ENCODE measurements at places on chromosomes 1 and 21.

GRCh38 chr1:214044438-214045214, 56.9 kb downstream of the PROX1 start:
- DNase-seq: no peak

DNA sequence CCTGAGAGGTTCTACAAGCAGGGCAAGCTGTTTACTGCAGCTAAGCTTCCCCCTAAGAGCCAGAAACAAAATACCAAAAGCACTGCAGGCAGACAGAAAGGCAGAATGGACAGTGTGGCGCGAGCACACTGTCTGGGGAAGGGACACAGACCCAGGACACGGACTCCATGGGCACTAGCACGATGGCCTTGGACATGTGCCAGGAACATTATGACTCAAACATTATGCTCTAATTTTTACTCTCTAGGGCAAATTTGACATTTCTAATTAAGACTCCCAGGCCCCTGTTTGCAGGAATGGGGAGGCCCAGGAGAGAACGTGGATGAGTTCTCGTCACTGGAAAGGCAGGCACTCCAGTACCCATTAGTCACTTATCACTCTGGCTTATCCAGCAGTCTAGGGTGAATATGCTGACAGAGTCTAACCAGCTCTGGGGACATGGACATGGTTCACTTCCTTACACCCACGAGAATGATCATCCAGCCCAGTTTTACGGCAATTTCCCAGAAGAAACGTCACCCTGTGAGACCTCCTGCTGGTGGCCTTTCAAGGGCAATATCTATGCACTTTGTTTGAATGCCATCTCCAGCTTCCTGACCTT, 45.1 kb downstream of the CAPN8 start:
- no peak for DNase-seq

DNA sequence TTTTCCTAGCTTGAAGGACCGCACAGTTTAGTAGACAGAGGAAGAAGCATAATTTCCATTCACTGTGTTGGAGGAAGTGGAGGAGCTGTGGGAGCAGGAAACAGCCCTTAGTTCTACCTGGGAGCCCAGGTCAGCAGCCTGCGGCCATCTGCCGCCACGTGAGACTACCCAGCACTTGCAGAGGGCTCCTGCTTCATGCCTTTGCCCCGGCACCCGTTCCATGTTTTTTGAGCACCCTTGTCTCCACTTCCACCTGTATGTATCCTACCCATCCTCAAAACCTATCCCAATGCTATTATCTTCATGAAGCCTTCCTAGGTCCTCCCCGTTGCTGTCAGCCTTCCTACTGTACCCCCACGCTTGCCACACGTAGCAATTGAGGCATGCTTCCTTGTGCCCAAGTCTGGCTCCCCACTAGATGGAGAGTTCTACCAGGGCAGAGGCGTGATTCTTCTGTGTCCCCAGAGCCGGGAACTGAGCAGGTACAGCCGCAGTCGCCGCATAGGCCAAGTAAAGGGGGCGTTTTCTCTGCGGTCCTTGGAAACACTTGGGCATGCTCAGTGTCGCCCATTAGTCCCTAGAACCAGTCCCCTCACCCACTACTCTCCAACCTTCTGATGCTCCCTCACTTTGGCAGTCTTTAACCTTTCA, 1.9 kb downstream of the SLC6A9 start:
- DNase-seq: peak; percentile 66

DNA sequence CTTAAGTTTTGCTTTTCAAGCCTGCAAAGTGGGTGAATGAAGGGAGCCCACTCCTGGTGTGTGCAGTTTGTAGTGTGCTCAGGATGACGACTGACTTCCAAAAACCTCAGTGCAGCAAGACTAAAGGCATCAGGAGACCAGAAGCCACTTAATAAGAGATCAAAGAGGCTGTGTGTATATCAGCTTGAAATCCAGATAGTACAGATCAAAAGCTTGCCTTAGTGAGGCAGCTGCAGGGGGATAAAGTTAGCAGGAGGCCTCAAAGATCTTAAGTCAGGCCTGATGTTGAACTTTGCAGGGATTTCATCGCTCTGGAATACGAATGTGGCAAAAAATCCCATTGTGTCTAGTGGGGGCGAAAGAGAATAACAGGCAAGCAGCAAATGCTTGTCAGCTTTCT, 99.8 kb downstream of the PATJ start:
- DNase-seq: no peak

DNA sequence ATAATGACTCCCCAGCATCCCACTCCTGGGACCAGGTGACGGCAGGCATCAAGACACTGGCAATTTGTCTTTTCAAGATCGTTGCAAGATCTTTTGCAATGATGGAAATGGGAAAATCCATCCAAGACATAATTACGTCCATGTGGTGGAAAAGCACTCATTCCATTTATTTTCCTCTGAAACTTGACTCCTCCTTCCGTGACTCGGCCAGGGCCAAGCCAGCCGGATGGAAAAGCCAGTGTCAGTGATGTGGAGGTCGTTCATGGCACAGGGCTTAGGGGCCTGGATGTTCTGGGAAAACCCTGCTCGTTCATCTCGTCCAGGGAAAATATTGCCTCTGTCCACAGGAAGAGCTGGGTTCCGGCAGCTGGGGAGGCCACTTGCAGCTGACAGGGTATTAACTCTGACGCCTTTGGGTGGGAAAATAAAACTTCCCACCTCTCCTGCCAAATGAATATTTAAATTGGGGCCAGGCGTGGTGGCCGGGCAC, 46.2 kb downstream of the C1orf198 start:
- no peak for DNase-seq

- DNase-seq: no peak
Measured at GRCh38 chr21:43808367-43808766, 19.0 kb downstream of the RRP1 start.

GRCh38 chr1:228291906-228292608, 84.2 kb downstream of the OBSCN start:
- DNase-seq: no peak

- DNase-seq: peak; percentile 21
Measured at GRCh38 chr21:43959231-43960116, 52.6 kb upstream of the TRAPPC10 start.

DNA sequence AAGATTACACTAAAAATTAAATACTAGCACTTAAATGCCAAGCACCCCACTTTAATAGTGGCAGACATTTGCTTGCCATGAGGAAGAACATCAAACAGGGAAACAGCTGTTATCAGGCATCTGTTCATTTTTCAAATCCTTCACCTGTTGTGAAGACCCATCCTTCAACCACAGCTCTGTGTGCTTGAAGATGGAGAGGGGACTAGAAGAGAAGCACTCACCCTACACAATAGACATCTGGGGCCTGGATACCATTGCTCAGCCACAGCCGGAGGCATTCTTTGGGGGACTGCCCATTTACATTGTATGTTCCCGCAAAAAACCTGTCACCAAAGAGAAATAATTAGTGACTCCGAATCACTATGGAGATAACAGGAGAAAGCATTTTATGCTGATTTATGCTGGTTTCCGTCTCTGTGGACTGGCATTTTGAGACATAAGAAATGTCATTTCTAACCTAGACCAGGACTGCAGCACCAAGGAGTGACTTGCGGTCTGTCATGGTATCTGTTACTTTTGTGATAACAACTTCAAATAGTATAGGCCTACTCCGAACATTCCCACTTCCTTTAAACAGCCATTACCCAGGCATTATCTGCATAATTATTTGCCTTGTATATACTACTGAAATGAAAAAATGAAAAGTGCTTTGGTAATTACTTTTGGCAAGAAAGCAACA, 28.8 kb upstream of the MTF1 start:
- DNase-seq: no peak

- DNase-seq: no peak
Measured at GRCh38 chr1:10271869-10272268, 61.5 kb downstream of the KIF1B start.

DNA sequence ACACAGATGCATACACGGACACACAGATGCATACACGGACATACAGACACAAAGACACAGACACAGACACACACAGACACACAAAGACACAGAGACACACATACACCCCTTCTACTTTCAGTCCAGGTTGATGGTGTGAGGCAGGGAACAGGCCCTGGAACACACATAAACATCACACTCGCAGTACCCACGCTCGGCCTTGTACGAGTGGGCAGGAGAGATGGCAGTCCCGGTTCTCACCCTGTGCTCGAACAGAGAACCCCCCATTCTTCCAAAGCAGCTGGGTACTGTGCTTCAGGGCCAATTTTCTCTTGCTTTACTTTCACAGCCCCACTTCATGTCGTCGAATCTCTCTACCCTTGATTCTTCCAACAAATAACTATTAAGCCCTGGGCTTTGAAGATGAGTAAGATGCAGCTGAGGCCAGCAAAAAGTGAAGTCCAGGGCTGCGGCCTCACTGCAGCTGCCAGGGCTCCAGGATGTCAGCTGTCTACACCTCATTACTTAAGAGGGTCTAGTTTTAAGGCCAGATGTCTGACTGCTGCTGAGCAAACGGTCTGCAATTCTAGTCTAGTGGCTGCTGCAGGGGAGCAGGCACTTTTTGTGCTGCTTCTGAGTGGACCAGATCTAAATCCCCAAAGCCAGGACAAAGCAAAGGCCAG, 90.1 kb downstream of the PGBD5 start:
- DNase-seq: no peak

DNA sequence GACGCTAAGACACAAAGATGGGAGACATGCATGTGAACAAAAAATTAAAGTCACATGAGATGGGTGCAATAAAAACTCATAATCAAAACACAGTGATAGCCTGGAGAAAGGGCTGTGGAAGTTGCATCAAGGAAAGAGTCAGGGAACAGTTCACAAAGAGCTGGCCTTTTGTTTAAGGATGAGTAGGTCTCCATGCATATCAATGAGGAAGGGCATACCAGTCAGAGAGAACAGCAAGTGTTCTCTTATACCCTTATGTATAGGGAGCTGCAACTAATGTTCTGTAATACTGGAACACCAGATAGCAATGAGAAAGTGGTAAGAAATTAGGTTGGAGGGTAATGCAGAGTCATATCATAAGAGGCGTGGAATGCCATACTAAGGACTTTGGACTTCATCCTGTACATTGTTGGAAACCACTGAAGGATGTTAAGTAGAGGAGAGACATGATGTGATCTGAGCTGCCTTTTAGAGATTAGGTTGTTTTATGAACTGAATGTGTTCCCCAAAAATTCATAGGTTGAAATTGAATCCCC, 46.7 kb upstream of the SAMD13 start:
- no peak for DNase-seq

- DNase-seq: no peak
Measured at GRCh38 chr1:65911679-65912078, 119.0 kb downstream of the PDE4B start.

GRCh38 chr1:62103846-62104245, 90.8 kb upstream of the L1TD1 start:
- no peak for DNase-seq

DNA sequence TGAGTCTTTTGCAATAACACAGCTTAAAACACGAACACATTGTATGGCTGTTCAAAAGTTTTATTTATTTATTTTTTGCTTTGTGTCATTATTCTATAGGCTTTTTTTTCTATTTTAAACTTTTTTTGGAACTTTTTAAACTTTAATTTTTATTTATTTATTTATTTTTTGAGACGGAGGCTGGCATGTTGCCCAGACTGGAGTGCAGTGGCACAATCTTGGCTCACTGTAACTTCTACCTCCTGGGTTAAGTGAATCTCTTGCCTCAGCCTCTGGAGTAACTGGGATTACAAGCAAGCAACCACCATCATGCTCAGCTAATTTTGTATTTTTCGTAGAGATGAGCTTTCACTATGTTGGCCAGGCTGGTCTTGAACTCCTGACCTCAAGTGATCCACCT, 88.3 kb upstream of the GADD45A start:
- DNase-seq: no peak

DNA sequence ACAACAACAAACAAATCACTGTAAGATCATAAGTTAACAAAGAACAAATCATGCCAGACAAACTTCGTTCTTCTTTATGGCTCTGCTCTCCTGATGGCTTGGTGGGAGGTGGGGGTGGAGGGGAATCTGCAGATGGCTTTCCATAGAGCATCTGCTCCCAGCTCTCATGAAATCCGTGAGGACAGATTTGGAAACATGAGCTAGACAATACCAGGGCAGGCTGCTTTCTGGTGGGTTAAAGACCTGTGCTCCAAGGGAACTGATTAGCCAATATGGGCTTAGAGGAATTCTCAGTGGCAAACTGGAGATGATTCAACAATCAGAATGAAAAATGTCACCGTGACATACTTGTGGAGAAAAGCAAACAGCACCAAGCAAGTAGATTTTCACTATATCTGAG, 69.4 kb upstream of the TLR5 start:
- no peak for DNase-seq

GRCh38 chr1:17425806-17426600, 13.5 kb downstream of the RCC2 start:
- DNase-seq: no peak

- DNase-seq: no peak
Measured at GRCh38 chr1:6420454-6421042, 829 bp upstream of the HES2 start.

GRCh38 chr1:26210147-26210870, 19.9 kb downstream of the CATSPER4 start:
- no peak for DNase-seq

- no peak for DNase-seq
Measured at GRCh38 chr1:170221031-170221430, 75.3 kb downstream of the NTMT2 start.

DNA sequence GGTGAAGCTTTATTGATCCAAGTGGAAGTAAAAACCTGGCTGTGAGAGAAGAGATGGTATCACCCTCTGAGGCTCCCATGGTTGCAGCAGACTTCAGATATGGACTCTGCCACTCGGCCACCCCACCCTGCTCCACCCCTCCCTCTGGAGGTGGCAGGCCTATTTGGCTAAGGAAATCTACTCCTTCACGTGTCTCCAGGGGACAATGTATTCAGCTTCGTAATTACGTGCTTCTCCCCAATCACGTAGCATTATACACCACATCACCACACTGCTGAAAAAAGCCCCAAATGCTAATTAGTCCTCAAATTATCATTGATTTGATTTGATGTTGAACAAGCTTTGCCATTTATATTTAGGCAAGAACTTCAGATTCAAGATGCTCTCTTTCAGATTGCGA, 220.7 kb downstream of the OMA1 start:
- DNase-seq: no peak

- peak; percentile 5 for DNase-seq
Measured at GRCh38 chr1:40318970-40319621, 2.0 kb upstream of the COL9A2 start.

DNA sequence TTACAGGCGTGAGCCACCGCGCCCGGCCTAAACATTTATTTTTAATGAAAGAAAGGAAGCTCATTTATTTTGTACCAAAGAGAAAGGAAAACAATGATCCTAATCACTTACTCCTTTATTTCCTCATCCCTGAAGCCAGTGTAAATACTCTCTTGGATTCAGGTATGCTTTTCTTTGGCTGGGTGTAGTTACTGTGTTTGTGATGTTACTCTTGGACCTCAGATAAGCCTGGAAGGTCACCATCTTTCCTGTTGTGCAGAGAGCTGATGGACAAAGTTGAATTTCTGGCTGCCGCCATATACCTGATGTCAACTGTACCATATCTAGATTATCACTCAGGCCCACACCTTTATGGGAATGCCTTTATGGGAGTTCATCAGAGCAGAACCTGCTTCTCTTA, 35.4 kb upstream of the FOXE3 start:
- no peak for DNase-seq

GRCh38 chr1:43344267-43344850, 6.7 kb downstream of the MPL start:
- no peak for DNase-seq

- no peak for DNase-seq
Measured at GRCh38 chr1:39490596-39491145, 765 bp upstream of the BMP8A start.

- DNase-seq: no peak
Measured at GRCh38 chr1:65265651-65266351, 43.5 kb upstream of the DNAJC6 start.

GRCh38 chr1:63674865-63675419, 81.7 kb downstream of the PGM1 start:
- no peak for DNase-seq
